Stimulated activated CD4-positive, alpha-beta T cell treated with anti-CD3 and anti-CD28 coated beads, TNF-alpha, amount 100 ng/mL, for 24 hours (primary cell): ENCODE measurements at places on chromosomes 2 and 18.

- no peak for DNase-seq
These were observed 186.1 kb upstream of the NRXN1 start for GRCh38 chr2:51218047-51218446.

GRCh38 chr18:76875390-76876325 lies 53.3 kb downstream of the ZNF236 start:
- DNase-seq = no peak

DNA sequence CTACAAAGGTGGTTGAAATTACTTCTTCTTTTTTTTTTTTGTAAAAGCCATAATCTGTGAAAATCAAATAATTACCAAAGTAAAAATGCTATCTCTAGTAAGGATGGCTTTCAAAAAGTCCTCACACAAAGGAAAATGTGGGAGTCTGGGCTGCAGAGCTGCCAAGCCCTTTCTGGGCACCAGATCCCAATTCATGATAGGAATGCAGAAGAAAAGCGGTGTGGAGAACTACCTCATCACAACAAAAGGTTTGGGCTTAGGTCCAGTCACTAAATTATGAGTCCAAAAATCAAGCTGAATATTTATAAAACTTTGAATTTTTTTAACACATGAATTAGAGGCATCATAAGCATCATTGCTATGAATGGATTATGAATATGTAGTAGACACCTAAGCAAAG lies 30.8 kb upstream of the EPHA4 start:
- DNase-seq = no peak

DNA sequence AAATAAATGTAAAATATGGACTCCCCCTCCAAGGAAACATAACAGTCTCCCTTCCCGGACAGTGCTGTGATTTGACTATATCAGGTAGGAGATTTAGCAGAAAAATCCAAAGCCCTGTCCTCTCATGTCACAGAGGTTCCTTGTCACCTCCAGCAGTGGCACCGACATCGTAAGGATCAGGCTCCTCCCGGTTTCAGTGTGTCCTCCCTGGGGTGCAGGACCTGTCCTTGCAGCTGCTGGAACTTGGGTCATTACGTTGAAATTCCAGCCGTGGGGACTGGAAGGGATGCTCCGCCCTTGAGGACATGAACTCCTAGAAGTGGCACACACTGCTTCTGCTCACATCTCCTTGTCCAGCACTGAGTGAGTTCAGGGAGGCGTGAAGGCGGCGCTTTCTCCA lies 101.1 kb upstream of the ODC1 start:
- DNase-seq = no peak

GRCh38 chr18:31203096-31203793 lies 40.6 kb upstream of the DSC1 start:
- no peak for DNase-seq

- DNase-seq = no peak
These were observed 44.3 kb upstream of the CAB39 start for GRCh38 chr2:230668184-230668938.

GRCh38 chr2:28977176-28977875 lies 3.8 kb upstream of the TOGARAM2 start:
- DNase-seq = no peak

DNA sequence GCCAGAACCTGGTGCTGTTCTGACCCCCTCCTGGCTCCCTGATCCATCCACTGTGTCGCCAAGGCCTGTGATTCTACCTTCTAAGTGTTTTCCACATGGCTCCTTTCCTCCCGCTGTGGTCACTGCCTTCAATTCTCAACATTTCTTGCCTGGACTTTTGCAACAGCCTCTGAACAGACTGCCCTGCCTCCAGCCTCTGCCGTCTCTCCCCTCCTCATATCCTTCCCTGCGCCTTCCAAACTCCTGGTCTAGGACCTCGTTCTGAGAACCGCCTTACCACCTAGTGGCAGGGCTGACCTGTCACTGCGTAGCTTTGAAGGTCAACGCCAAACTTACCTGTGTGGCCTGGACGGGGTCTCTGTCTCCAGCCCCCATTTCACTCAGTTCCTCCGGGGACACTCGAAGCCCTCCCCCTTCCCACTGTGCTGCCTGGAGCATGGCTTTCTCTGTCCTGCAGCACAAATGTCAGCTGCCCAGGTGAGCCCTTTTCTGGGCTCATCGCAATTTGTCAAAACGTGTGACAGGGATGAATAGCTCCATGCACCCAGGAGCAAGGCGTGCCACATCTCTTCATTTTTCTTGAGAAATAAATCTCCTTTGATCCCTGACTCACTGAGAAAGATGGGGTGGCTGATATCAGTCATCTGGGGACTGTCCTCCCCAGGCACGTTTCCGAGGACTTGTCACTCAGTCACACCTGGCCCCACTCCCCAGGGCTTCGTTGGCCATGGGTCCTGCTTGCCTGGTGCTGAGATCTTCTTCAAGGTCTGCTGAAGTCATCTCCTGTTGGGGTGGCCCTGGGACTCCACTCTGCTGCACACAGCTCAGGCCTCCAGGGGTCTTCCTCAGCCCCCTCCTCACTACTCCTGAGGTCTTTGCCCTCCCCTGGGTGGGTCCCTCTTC lies 46.7 kb downstream of the LDLRAD4 start:
- no peak for DNase-seq

GRCh38 chr2:209423562-209424198 lies at the start of gene MAP2:
TSS of gene MAP2 (plus strand) at chr2:209424047. CDS start at chr2:209653171, 229,124 bp downstream.
- DNase-seq = peak; percentile 17

- no peak for DNase-seq
These were observed 273.1 kb downstream of the TSN start for GRCh38 chr2:122028371-122029100.

DNA sequence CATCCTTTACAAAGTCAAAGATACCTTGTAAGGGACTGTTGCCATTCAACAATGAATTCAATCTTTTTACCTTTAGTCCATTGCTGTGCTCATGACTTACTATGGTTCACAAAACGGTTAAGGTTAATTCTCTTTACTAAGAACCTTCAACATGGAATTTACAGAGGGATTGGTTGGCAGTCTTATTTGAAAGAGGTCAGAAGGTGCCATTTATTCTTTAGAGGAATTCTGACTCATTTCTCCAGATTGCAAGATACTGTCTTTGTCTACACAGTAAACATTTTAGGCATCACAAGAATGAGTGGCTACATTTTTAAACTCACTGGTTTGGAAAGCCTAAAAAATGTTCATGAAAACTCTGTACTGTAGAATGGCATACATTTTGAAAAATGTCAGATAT lies 17.4 kb downstream of the KCNH7 start:
- no peak for DNase-seq

GRCh38 chr2:157895531-157895930 lies 19.4 kb upstream of the ACVR1 start:
- no peak for DNase-seq

- DNase-seq = no peak
These were observed 12.6 kb downstream of the ITPRID2 start for GRCh38 chr2:181904022-181904632.

GRCh38 chr2:95026471-95027368 lies 1.2 kb downstream of the MAL start:
- DNase-seq = no peak

DNA sequence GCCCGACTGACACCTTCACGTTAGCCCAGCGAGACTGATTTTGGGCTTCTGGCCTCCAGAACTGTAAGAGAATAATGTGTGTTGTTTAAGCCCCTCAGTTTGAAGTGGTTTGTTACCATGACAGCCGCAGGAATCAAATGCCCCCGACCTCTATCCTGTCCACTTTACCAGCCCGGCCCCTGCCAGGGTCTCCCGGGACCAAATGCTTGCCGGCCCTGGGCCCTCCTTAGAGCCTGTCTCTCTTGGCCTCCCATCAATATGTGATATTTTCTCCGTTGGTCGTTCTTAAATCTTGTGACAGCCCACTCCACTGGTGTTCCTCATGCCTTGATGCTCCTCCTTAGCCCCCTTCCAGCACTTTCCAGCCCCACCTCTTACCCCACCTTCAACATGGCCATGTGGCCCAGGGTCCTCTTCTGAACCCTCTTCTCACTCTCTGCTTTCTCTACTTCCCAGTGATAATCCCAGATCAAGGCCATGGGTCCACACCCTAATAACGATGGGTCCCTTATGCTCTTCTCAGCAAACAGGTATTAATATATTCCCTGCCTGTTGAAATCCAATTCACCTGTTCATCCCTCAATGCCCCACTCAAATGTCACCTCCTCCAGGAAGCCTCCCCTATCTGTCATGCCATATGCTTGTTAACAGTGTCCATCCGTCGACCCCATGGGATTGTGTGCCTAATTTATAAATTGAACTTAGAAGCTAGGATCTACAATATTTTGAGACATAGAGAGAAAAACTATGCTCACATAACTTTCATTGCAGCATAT lies 192.8 kb downstream of the ZFP36L2 start:
- DNase-seq = no peak

DNA sequence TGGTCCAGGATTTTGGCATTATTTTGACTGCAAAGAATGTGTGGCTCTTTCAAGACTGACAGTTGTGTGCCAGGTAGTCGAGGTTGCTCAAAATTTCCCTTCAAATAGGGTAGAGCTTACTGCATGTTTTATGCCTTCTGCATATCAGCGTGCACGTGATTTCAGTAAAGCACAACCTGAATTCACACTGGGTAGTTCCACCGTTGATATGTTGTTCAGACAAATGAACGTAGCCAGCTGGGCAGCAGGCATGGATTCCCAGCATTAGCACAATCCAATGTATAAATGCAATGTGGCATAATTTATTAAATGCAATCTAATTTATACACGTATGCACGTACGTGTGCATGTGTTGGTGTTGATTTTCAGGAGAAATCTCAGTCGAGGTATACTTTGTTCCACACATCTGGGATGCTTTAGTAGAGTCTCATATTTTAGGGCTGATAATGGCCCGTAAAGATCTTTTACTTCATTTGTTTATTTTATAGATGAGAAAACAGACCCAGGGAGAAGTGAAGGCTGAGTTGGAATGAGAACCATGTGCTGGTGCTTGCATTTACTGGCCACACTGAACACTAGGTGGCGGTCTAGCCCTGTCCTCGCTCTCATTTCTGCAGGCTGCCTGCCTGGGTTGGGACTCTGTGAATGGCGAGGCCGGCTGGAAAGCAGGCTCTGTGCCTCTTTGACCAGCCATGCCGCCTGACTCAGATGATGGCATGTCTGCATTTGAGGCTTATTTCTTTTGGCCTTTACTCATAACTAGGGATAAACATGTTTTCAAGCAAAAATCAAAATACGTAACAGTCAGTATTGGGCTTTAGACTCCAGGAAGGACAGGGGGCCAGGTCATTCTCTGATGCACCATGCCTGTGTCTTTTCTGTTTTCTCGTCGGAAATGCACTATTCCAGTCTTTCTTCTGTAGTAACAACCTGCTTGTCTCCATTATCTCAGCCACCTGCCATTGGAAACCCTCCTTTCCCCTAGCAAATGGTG lies 120.4 kb downstream of the RNF144A start:
- DNase-seq = peak; percentile 34

GRCh38 chr2:204473224-204473623 lies 72.1 kb upstream of the PARD3B start:
- DNase-seq = no peak

GRCh38 chr2:85804583-85804982 lies 50.8 kb downstream of the ATOH8 start:
- DNase-seq = no peak

DNA sequence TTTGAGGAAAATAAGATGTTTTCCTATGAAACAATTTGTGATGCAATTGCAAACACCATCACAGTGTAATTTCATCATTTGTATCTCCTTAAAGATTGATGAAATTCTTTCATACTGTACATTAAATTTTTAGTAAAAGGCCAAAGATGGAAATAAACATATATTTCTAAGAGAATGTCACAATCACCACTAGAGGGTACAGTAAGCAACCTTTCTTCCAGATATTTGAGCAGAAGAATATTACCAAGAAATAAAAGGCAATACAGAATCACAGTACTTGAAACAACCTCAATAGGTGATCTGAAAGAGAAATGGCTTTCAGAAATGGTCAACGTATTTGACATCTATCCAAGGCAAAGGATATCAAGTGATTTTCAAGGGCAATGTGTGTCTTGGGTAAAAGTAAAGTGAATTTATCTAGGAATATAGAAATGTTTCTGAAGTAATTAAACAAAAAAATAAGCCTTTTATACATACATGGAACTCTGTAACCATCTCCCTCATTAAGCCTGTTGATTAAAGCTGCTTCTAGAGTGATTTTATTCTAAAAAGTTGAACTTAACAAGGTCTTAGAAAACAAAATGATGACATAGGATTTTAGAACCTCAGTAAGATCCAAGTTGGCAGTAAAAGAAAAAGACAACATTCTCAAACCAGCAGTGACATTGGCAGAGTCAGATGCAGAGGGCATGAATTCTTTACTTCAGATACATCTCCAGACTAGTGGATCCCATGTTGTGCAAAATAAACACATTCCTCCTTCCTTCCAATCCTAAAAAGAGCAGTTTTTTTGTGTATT lies 90.3 kb upstream of the SESTD1 start:
- no peak for DNase-seq

- DNase-seq = no peak
These were observed 497.6 kb upstream of the TCF4 start for GRCh38 chr18:56085551-56085950.

DNA sequence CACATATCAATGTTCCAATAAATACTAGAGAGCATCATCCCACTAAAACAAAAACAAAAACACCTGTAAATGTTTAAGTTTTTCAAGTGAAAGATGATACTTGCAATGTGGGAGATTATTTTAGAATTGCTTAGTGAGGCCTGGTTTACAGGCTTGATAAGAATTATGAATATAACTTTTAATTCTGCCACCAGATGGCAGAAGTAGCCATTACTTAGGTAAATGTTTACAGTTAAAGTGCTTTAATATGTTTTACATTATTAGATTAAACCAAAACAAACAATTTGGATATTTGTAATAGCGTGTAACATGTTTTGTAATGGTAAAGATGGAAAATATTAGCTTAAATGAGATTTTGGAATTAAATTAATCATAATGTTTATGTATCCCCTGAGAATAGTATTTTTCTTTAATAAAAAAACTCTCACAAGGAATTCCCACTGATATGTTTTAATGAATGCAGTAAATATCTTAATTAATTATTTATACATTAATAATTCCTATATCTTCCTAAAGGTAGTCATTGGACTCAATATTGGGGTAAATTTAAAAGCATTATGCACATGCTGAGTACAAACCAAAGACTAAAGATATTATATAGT lies 522.0 kb downstream of the SPAG16 start:
- DNase-seq = no peak

GRCh38 chr2:16948053-16948452 lies 282.4 kb upstream of the CYRIA start:
- no peak for DNase-seq

- no peak for DNase-seq
These were observed 55.1 kb upstream of the ZNF397 start for GRCh38 chr18:35185771-35186170.

DNA sequence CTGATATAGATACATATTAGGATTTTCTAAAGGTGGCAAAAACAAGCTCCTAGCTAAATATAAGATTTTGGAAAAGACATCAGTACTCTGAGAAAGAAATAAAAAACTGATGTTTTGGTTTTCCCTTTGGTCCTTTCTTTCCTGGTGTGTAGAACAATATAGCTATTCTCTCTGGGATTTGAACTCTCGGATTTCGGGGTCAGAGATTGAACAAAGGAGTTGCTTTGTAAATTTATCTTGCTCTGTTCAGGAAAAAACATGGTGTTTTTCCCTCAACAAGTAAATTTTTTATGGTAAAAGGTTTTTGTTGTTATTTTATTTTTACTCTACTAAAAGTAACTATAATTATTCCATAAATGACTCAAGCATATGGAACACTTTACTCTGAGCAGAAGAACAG lies 889.3 kb downstream of the ERBB4 start:
- no peak for DNase-seq
